ENCODE measurements at places on chromosomes 6 and 20.

DNA sequence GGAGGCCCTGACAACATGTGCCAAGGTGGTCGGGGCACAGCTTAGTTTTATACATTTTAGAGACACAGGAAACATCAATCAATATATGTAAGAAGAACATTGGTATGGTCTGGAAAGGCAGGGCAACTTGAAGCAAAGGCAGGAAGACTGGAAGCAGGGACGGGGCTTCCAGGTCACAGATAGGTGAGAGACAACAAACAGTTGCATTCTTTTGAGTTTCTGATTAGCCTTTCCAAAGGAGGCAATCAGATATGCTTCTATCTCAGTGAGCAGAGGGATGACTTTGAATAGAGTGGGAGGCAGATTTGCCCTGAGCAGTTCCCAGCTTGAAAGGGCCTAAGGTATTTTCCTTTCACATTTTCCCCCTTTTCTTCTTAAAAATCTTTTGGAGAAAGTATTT is 311.0 kb upstream of the RGS17 start:
- DNase-seq = no peak

DNA sequence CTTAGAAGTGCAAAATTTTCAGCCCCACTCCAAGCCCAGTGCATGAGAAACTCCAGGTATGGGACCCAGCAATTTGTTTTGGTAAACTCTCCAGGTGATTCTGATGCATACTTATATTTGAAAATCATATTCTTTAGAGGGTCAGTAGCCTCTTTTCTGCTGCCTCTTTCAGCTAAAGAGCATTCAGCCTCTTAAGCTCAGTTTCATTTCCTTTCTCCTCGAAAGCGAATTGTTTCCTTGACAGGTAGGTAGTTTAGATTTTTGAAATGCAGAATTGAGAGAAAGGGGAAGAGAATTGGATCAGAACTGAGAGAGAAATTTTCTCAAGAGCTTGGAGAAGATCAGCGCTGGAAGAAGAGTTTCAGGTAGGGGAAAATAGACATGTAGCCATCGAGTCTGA is 995.8 kb upstream of the FLRT3 start:
- no peak for DNase-seq

DNA sequence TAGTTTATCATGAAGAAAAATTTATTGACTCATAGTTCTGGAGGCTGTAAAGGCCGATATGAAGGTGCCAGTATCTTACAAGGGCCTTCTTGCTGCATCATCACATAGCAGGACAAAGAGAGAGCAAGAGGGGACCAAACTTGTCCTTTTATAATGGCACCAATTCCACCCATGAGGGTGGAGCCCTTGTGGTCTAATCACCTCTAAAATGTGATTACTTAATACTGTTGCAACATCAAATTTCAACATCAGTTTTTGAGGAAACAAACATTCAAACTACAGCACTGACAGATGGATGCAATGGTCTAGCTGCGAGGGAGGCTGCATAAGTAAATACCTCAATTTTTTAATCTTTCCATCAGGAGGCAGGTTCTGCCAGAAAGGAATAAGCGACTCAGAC is 76.7 kb upstream of the LAMA2 start:
- DNase-seq = no peak

GRCh38 chr6:4727217-4727616 is 49.0 kb upstream of the CDYL start:
- DNase-seq = no peak

- DNase-seq = peak; percentile 6
These were observed 24.1 kb upstream of the ROS1 start for GRCh38 chr6:117449549-117450439.

DNA sequence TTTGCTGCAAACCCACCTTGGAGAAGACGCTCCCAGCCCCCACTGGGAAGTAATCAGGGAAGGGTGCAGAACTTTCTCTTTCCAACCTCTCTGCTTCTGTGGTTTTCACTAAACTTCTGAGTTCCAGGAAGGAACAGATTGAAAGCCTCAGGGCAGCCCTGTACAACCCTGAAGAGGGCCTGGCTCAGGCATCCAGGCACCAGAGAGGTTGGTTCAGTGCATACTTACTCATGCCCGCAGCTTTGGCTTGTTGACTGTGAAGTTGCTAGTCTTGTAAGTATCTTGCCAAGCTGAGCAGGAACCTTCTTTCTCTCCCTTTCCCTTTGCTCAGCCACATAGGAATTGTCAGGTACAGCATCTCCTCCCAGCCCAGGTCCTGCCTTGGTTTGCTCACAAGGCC is 272.2 kb upstream of the FOXQ1 start:
- no peak for DNase-seq

DNA sequence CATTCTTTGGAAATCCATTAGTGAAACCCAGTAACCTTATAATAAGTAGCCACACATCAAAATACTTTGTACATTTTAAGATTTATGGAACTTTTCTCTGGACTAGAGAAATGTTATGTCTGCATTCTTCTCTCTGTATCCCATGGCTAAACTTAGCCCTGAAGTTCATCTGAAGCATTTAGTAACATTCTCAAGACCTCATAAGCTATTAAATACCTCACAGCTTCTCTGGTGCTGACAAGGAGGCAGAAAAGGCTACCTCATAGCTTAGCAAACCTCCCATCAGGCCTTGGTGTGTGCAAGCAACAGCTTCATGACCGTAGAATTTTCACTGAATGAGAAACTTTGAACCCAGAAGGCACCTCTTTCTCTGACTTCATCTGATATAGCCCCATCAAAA is 38.9 kb upstream of the HDGFL1 start:
- no peak for DNase-seq

- DNase-seq = no peak
These were observed 10.7 kb downstream of the TRAM2 start for GRCh38 chr6:52566201-52566600.

- DNase-seq = no peak
These were observed 2.4 kb downstream of the AGPAT4 start for GRCh38 chr6:161271343-161272030.

- DNase-seq = no peak
These were observed 19.3 kb downstream of the ADAT2 start for GRCh38 chr6:143431226-143431625.

DNA sequence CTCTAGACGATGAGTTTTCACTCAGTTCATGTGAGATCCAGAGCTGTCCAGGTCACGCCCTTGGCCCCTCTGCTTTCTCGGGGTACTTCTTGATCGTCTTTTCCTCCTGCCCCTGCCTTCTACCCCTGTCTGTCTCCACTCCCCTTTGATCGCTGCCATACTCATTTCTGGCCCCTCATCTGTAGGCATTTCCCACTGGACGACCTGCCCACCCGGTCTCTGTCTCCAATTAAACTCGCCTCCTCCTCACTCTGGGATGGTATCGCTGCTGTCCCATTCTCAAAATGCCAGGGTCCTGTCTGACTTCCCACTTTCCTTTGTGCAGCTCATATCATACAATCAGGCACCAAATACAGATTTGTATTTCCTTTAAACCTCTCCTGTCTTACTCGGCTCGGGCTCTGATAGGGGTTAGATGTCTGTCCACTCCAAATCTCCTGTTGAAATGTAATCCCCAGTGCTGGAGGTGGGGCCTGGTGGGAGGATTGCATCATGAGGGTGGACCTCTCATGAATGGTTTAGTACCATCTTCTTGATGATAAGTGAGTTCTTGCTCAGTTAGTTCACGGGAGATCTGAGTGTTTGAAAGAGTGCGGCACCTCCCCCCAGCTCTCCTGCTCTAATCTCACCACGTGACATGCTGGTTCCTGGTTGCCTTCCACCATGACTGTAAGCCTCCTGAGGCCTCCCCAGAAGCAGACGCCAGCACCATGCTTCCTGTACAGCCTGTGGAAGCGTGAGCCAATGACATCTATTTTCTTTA is 3.5 kb upstream of the SYNJ2 start:
- DNase-seq = no peak

GRCh38 chr6:15375638-15376290 is 129.9 kb downstream of the JARID2 start:
- no peak for DNase-seq

DNA sequence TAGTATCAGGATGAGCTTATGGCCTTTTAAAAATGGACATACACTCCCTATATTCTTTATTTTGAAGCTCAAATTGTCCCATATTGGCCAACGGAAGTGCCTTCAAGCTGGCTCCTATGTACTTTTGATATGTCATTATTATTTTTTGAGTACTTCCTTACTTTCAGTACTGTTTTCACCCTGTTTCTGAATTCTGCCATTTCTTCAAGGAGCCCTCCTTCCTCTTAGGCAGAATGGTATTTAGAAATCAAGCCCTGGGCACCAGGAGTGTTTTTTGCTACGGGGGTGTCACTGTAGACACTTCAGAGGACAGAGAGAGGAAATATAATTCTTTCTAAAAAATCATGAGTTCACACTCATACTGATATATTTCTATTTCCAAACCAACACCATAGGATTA is 5.5 kb upstream of the MYLK4 start:
- no peak for DNase-seq

DNA sequence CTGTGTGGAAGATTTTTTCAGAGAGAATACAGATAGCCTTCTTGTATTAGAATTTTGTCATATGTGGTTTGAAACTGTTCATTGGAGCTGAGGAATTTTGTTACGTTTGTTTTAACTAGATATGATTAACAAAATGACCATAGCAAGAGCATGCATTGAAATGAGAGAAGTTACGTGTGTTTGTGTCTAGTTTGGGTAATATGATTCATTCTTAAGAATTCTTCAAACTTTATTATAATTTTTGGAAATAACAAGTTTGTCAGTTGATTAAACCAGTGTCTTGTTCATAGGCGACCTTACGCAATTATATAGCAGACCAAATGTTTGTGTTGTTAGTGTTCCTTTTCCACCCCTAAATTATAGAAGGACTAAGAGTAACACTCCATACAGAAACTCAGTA is 5.5 kb downstream of the GMNN start:
- DNase-seq = no peak

GRCh38 chr6:31299947-31300346 is 28.1 kb upstream of the HLA-C start:
- no peak for DNase-seq

Measured in stimulated activated CD8-positive, alpha-beta memory T cell treated with anti-CD3 and anti-CD28 coated beads, Interleukin-2, amount 100 ng/mL, for 1 hour (primary cell).